ENCODE measurements at places on chromosomes 5 and 9.

DNA sequence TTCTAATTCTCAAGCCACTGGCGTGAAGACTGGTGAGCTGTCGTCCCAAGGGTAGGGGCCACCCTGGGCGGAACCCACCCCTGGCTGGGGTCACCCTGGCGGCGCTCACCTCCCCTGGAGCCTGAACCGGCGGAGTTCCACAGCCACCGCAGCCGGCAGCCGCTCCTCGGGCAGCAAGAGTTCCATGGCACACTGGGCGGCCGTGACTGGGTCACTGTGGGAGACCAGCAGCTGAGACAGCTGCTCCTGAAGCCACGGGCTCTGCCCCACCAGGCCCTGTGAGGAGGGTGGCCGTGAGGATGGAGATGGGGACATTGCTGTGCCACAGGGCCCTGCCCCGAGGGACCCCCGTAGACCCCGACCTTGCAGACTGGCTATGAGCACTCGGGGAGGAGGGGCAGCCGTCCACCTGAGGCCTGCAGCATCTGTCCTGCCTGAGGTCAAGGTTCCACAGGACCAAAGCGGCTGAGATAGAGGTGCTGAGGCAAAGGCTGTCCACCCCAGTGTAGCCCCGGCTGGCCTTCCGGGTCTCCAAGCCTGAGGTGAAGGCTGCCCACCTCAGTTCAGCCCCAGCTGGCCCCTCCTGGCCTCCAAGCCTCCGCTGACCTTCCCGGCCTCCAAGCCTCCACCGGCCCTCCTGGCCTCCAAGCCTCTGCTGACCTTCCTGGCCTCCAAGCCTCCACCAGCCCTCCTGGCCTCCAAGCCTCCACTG is 50.6 kb upstream of the NRARP start:
- no peak for DNase-seq

- DNase-seq: no peak
Measured at GRCh38 chr9:111035543-111036428, 2.5 kb downstream of the LPAR1 start.

GRCh38 chr5:65721050-65721719 is 724 bp downstream of the SGTB start:
- no peak for DNase-seq

DNA sequence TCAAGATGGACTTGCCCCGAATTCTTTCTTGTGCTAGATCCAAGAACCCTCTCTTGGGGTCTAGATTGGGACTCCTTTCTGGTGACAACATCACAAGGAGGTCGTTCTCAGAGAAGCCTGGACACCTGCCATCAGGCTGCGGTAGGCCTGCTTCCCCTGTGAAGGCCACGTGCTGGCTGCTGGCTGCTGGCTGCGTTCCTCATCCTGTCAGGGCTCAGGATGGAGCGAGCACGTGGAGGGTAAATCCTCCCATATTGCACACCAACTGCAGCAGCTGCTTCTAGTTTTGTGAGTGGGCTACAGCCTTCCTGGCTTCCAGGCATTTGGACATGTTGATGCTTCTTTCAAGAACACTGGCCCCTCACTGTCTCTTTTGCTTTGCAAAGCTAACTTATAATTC is 95.6 kb downstream of the HSPA4 start:
- no peak for DNase-seq

DNA sequence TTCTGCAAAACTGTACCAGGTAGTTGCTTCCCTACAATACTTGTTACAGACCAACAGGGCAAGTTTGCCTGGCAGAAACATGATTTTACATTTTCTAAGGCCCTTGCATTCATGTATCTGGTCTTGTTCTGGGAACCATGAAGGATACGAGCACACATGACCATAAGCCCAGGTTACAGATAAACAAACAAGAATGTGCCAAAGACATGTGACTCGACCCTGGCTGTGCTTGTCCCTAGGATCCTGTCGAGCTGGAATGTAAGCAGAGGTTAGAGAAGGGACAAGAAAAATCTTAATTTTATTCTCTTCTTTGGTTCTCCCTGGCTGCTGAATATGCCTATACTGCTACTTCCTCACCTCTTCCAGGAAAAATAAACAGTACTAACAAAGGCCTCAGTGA is 32.5 kb downstream of the PTCH1 start:
- no peak for DNase-seq

DNA sequence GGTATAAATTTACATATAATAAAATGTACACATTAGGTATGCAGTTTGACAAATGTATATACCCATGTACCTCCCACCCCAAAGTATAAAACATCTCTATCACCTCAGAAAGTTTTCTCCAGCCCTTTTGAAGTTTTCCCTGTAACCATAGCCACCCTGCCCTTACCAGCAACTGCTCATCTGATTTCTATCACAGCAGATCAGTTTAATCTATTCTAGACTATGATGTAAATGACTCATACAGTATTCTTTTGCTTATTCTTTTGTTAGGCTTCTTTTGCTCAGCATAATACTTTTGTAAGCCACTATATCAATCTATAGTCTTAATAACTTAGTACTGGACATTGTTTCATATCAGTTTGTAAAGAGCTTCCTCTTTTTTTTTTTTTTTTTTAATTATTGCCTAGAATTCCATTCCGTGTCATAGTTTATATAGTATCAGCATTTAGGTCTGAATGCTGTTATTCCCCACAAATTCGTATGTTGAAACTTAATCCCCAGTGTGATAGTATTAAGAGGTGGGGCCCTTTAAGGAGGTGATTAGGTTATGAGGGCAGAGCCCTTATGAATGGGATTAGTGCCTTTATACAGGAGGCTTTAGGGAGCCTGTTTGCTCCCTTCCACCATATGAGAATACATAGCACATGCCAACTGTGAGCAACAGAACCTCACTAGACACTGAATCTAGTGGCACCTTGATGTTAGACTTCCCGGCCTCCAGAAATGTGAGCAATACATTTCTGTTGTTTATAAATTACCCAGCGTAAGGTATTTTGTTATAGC is 20.3 kb downstream of the MELK start:
- DNase-seq: no peak

- no peak for DNase-seq
Measured at GRCh38 chr9:13718086-13718485, 438.6 kb upstream of the MPDZ start.

DNA sequence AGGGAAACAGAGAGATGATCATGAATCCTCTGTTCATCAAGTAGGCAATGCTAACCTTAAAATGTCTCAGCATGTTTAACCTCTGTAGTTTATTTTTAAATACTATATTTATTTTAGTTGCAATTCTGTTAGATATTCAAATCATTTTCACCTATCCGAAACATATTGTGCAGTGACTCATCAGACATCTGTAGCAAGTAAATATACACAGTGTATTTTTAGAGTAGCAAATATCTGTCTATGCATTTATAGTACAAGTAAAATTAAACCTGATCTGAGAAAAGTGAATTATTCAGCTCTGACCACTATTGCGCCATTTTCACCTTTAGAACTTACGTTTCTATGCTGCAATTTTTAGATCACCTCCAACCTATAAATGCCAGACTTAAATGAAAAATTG is 24.3 kb upstream of the TUSC1 start:
- DNase-seq: no peak

DNA sequence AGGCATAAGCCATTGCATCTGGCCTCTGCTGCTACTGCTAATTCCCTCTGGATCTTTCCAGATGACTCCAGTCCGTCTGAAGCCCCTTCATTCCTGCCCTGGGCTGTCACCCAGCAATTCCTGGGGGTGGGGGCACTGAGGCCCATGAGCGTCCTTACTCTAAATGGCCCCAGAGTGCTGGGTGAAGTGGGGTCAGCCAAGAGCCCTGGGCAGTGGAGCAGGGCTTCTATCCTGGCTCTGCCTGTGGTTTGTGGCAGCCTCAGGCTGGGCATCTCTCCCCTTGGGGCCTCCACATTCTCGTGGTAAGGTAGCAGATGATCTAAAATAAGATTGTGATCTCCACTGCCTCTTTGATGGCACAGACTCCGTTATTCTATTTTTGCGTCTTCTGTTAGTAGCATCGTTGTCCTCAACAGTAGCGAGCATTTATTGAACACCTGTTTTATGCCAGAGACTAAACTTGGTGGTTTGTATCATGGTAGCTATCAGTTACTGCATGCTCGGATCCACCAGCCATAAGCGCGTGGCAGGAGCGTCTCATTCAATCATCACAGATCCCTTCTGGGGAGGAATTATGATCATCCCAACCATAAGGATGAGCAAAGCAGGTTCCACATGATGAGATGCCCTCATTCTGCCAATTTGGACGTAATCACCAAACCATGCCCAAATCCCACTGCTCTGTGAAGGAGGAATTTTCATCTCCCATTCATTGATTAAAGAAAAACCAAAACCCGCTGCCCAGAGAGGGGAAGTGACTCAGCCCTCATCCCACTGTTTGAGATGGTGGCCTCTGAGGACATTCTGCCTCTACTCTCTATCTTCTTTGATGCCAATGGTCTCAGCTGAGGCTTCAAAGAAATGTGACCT is 21.9 kb upstream of the DUSP1 start:
- DNase-seq: no peak

- no peak for DNase-seq
Measured at GRCh38 chr5:22593592-22593991, 259.6 kb downstream of the CDH12 start.

GRCh38 chr9:76341616-76342015 is 52.6 kb downstream of the RFK start:
- DNase-seq: no peak

- DNase-seq: no peak
Measured at GRCh38 chr9:7320139-7320538, 479.4 kb downstream of the DMAC1 start.

DNA sequence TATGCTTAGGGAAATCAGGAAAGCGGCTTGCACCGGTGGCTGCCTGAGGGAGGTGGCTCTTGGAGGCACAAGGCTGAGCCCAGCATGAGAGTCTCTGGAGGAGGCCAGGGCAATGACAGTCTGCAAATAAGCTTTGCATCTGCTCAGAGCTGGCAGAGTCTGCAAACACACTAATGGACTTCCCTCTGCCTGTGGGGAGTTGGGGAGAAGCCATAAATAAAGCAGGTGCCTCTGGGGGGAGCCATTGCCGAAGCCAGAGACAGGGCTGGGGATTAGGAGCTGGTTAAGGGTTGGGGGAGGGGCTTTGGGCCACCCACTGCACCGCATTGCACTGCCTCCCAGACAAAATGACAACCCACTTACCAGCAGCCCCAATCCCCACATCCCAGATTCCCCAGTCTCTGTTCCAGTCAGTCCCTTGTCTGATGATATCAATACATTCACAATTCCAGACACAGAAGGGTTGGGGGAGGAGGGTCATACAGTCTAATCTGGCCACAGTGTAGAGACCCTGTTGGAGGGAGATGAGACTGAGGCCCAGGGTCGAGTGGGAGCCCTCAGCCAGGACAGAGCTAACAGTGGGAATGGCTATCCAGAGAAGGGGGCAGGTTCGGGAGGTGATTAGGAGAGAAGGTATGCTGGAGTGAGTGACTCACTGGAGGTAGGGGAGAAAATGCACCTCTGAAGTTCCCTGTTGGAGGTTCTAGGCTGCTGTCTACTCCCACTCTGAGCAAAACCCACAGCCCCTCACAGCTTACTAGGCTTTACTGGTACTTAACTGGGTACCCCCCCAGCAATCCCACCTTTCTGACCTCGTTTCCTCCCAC is 53.7 kb downstream of the PAX5 start:
- no peak for DNase-seq

DNA sequence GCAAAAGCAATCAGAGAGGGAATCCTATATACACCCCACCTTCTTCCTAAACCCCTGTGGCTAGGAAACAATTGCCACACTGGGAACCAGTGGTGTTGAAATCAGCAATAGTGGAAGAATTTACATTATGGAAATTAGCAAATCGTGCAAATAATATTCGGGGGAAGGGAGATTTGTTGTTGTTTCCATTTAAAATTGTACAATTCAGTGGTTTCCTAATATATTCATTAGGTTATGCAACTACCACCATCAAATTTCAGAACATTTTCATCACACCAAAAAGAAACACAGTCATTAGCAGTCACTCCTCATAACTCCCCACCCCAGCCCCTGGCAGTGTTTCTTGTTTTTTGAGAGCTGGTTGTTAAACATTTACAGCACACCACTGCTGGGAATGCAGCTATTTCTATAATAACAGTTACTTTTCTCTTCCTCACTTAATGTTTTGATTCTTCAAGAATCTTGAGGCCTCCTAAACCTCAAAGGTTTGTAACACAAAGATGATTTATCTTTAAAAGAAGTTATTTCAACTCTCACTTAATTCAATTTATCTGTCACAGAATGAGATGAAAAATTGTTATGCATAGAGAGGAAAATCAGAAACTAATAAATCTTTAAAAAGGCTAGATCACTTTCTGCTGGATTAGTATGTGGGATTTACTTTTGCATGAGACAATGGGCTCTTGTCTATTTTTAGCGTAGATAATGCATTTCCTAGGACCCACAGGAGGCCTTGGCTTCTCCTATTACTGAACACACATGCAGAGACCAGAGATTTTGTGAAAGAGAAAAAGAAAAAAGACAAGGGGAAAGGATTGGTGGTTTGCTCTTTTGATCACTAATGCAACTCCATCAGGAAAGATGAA is 91.8 kb upstream of the DAPK1 start:
- DNase-seq: no peak

DNA sequence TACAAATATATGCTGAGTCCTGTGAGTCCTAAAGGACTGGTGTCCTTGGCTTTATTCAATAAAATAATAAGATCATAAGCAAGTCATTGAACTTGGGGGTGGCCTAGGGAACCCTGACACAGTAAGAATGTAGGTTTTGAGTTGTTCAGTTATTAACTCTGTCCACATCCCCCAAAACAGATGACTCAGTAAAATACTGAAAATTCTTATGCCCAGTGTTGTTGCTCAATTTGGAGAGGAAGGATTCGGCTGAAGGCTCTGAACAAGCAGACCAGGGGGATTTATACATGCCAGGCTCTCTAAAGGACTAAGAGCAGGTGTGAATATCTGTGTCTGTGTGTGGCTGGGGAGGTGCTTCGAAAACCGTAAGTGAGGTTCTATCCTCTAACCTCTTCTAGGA is 173.7 kb downstream of the RMI1 start:
- no peak for DNase-seq

GRCh38 chr9:96201140-96201539 is 100.8 kb downstream of the HSD17B3 start:
- DNase-seq: no peak

GRCh38 chr9:34929506-34930102 is 28.5 kb upstream of the PHF24 start:
- DNase-seq: no peak

- DNase-seq: no peak
Measured at GRCh38 chr9:12716823-12717600, 23.8 kb downstream of the TYRP1 start.
